Activated T-helper 9 cell treated with anti-CD3 and anti-CD28 coated beads, Interleukin-2, amount 50 U/mL, for 16 hours (primary cell): ENCODE measurements at places on chromosomes 2 and 18.

GRCh38 chr2:237431372-237431771 lies 17.4 kb upstream of the COL6A3 start:
- no peak for DNase-seq

- DNase-seq: no peak
These were observed 84.4 kb upstream of the DYNAP start for GRCh38 chr18:54506516-54507261.

DNA sequence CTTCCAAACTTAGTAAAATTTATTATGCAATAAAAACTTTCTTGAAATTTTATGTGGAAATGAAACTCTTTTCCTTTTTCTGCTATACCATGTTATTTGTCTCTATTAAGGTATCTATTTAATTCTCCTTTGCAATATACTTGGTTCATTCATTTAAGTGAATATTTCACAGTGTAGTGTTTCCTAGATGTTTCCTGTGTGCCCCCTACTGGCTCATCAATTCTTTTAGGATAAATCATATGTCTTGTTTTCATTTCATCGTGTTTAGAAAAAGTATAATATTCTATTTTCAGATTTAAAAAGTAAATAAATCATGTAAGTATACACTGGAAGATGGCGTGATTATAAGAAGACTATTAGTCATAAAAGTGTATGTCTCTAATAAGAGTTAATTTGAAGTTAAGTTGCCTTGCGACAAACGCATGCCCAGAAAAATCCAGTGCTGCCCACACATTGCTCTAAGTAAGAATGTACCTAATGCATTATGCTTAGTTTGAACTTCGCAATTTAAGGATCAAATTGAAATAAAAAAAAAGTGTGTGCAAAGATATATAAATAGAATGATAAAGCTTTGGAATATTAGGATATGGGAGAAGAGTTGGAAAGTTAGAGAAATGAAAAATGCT lies 525.4 kb downstream of the KCNJ3 start:
- DNase-seq: no peak

DNA sequence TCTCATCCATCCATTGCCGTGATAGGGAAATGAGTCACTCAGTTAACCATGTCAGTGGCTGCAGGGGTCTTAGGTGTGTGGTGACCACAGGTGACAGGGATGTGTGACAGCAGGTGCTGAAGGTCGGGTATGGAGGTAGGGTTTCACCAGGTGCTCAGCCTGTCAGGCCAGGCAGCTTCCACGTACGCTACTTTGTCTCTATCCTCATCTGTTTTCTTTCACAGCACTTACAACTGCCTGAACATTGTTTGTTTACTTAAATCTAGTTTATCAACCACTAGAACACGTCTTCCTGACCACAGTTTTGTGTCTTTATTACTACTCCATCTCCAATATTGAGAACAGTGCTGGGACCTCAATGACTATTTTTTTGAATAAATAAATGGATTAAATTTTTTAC lies 11.4 kb upstream of the UXS1 start:
- DNase-seq: no peak

DNA sequence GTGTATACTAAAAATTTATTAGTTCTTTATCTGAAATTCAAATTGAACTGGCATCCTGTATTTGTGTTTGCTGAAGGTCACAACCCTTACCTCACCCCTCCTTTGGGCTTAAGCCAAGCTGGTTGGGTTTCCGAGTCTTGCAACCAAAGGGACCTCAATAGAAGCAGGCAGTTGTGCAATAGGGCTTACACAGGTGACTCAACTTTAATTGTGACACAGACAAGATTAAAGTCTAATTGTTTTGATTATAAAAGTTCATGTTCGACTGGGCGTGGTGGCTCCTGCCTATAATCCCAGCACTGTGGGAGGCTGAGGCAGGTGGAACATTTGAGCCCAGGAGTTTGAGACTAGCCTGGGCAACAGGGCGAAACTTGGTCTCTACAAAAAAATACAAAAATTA lies 71.5 kb downstream of the RAB31 start:
- DNase-seq: no peak

GRCh38 chr18:67475673-67476072 lies 40.8 kb downstream of the DSEL start:
- no peak for DNase-seq

DNA sequence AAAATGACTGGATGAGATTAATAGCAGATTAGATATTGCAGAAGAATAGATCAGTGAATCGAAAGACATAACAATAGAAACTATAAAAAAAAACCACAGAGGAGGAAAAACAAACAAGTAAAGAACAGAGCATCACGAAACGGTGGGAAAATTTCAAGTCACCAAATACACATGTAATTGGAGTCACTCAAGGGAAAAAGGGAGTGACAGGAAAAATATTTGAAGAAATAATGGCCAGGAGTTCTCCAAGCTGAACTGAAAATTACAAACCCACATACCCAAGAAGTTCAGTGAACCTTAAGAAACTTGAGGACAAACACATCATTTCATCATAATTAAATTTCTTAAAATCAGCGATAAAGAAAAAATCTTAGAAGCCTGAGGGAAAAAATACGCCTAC lies 11.0 kb upstream of the IL1R1 start:
- no peak for DNase-seq

GRCh38 chr18:10690366-10690765 lies 164.5 kb downstream of the NAPG start:
- no peak for DNase-seq

GRCh38 chr2:100791936-100792308 lies 28.0 kb upstream of the NPAS2 start:
- no peak for DNase-seq

DNA sequence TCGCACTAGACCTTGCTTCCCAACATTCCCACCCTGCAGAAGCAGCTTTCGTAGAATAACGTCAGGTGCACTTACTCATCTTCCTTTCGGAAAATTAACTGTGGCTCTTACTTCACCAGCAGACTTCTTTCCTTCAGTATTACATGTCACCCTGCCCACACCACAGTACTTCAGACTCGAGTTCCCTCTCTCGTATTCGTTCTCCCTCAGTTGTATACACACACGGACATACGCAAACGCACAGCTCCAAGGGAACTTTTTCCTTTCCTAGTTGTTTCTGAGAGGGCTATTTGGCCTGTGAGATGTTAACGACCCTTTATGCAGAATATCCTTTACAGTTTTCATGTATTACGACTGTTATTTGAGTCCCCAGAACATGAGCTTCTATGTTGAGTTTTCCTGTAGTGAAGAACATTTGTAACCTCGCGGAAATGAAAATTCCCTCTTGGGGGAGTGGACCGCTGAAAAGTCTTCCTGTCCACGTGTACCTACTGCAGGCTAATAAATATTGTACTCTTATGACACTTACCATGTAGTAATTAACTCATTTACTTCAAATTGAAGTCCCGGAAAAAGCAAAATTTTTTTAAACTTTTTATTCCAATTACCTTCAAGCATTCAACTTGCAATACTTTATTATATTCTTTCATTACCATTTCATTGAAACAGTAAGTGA lies 908 bp downstream of the ERLEC1 start:
- DNase-seq: no peak

DNA sequence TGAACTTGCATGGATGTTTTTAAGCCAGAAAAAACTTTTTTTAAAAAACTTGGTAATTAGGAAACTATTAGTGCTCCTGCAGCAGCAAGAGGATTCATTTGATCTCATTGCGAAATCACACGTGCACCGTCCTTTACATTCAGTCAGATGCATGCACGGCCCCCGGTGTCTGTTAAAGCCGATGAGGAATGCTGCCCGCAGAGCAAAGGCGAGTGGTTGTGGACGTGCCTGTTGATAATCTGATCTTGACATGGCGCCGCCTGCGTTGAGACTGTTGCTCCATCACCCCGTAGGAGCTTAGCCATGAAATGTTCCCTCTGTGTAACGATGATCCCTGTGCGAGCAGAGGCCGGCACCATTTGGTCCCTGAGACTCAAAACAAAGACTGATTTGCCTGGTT lies 300.0 kb downstream of the GBX2 start:
- DNase-seq: no peak

- no peak for DNase-seq
These were observed 1.9 kb upstream of the MEIS1 start for GRCh38 chr2:66432801-66433694.

DNA sequence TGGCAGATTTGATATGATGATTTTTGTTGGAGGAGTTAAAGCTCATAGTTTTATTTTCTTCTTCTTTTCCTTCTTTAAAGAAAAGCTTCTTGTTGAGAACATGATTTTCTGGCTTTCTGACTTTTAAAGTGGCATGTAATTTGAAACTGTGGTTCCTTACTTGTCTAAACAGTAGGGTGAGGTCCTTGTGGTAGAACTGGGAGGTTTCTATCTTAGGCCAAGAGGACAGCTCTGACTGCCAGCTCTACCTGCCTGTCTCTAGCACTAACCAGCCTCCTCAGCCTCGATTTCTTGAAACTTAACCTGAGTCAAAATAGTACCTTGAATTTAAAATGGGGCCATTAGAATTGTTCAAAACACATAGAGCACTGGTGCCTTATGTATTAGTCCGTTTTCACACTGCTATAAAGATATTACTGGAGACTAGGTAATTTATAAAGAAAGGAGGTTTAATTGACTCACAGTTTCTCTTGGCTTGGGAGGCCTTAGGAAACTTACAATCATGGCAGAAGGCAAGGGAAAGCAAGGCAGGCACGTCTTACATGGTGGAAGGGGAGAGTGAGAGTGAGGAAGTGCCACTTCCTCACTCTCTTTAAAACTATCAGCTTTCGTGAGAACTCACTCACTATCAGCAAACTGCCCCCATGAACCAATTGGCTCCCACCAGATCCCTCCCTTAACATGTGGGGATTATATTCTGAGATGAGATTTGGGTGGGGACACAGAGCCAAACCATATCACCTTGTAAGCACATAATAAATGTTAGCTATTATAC lies 119.0 kb downstream of the CERS6 start:
- no peak for DNase-seq

GRCh38 chr2:199982126-199982843 lies 26.9 kb downstream of the MAIP1 start:
- no peak for DNase-seq

DNA sequence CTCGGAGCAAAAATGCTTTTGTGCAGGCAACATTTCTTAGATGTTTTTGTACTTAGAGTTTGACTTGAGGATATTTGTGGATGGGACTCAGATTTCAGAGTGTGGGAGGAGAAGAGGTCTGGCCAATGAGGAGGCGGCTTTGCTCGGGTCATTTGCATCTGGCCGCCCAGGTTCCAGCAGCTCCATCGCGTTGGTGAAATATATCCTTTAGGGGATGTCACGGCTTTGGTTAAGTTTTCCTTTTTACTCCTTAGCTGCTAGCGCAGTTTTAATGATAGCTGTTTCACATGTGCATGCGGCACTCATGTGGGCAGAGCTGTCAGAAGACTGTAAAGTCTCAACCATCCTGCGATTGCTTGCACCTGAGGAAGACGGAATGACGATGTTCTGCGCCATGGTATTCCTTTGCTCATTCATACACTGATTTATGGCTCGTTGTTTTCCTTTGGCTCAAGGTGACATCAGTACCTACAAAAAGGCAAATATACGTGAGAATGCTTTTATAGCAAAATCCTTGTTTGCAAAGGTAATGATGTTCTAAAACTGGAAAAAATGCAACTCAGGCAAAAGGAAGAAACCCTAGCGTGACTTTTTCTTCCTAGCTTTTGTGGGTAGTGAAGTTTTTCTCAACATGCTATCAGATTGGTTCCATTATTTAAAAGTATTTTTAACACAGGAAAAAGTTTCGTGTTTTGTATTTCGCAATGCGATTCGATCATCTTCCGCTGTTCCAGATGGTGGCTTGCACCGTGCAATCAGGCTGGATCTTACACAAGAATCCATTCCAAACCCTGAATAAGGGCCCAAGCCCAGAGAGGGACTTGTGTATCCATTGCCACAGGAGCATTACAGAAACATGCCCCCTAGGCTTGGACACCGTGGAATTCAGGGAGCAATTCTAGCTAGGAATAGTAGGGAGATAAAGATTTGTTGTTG lies 70.5 kb upstream of the ZNF516 start:
- no peak for DNase-seq

DNA sequence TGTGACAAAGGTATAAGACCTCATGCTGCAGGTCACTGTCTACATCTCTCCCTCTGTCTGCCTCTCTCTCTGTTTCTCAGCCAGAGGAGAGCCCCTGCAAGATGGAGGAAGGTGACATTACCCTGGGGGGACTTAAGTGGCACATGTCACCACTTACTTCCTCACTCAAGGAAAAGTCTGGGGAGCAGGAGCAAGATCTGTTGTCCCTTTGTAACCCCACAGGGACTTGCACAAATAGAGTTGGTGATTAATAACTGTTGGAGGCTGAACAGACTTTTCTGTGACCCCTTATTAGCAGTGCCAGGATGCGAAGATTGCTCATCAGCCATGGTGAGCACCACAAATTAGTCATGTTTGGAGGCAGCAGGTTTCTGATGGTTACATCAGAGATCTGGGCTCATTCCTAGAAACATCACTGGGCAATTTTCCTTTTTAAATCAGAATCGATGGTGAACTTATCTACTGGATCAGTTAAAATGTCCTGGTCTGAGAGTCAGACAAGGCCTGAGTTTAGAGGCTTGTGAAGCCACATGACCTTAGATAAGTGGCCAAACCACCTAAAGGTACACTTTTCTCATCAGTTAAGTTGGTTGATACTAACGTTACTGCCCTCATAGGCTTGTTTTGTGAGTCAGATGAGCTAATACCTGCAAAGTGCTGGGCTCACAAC lies 81.2 kb upstream of the LTBP1 start:
- DNase-seq: no peak

- DNase-seq: no peak
These were observed 67.4 kb downstream of the PLA2R1 start for GRCh38 chr2:159995038-159995437.

- DNase-seq: no peak
These were observed 243.0 kb downstream of the MYCN start for GRCh38 chr2:16183345-16183744.

GRCh38 chr2:15745350-15745749 lies 153.7 kb downstream of the DDX1 start:
- DNase-seq: no peak

GRCh38 chr2:129641371-129641770 lies 338.1 kb upstream of the RAB6C start:
- no peak for DNase-seq

DNA sequence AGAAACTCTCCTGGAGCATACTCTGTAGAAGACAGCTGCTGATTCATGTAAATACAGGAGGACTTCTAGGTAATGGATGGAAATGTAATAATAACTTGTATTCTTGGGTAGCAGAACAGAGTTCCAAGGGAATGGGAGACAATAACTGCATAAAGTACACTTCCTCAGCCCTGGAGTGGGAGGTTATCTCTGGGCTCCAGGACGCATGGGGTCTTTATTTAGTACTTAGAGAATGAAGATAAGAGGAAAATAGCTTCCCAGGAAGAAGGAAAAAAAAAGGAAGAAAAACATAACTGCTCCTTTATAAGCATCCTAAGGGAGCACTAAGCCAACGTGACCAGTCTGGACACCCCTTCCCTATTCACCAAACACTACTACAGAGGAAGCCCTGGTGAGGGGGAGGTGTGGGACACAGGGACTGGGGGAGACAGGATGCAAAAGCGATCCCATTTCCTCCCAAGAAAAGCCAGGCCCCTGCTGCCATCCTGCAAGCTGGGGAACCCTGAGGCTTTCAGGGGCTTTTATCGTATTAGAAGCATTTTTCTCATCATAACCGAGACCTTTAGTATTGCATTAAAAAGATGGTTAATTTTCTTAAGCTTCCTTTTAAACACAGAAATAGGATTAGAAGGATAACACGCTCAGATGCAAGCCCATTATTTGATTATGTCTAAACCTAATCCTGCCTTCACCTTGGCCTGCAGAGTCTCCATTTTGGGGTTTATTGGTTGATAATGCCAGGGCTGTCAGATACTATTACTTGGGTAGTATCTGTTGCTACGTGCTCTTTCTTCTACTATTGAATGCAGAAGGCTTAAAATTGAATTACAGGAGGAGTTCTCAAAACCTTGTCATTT lies 78.5 kb downstream of the KLF7 start:
- DNase-seq: no peak

- DNase-seq: no peak
These were observed 13.1 kb downstream of the SOS1 start for GRCh38 chr2:39107724-39108273.
